ENCODE measurements at places on chromosomes 3 and 15.
A peak's percentile ranks its signal among the peaks of the same experiment; 100 is the strongest.

- DNase-seq, result no peak
These were observed 42.9 kb downstream of the PCSK6 start for GRCh38 chr15:101446518-101447167.

DNA sequence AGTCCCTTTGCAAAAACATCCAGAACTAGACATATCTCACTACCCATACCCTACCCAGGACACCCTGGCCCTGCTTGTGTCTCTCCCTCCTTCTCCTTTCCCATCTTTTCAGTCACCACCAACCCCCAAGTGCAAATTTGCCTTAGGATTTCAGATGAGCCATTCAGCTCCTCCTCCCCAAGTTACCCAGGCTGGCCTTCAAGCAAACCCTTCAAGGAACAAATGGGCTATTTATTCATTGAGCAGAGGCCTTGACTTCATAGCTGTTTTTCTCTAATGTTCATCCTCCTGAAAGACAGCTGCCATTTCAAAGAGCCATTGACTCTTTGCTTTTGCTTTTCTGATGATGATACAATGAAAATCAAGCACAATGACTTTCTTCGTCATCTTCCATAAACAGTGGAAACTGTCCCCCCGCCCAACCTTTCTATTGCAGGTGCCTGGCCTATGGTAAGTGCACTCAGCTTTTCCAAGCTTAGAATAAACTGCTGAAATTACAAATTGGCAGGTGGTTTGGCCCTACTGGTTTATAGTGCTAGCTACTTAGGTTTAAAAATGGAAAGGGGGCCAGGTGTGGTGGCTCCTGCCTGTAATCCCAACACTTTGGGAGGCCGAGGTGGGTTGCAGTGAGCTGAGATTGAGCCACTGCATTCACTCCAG lies 26.1 kb upstream of the KLHL6 start:
- no peak for DNase-seq

DNA sequence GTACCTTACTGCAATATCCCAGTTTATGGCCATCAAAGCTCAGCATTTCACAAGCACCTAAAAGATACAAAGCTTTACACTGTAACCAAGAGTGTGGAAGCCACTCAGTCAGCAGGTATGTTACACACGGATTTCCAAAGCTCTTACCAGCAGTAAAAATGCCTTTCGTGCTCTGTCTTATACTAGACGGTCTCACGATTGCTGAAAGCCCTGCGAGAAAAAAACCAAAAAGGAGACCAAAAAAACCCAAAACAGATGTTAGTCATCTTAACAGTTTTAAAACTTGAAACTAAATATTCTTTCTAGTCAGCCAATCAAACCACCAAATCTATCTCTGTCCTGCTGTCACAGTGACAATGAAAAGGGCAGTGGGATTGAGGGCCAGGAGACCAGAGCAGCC lies 39.0 kb downstream of the TAMM41 start:
- peak; percentile 45 for DNase-seq

DNA sequence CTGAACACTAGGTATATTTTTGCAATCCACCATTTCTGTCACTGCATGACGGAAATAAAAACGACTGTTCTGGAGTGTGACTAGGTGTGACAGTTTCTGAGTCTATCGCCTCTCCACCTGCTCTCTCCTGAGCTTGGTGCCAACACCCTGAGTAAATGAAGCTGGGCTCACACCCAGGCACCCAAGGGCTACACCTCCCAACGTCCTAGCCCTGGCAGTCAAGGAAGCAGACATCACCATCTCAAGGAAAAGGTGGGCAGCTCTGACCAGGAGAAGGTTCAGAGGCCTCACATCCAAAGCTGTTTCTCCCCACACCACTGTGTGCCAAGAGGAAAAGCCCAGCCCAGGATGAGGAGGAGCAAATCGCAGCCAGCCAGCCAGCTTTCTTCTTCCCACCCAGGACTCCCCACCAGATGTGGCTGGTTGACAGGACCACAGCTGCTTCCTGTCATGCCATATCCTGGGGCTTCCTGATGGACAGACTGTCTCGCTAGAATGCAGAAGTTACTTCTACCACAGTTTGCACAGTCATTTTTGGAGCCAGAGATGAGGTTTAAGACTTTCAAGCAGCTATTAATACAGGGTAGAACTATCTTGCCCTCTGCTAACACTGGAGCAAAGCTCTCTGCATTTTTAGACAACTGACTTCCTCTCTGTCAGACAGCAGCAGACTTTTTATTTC lies 3.3 kb downstream of the SCAMP2 start:
- no peak for DNase-seq

DNA sequence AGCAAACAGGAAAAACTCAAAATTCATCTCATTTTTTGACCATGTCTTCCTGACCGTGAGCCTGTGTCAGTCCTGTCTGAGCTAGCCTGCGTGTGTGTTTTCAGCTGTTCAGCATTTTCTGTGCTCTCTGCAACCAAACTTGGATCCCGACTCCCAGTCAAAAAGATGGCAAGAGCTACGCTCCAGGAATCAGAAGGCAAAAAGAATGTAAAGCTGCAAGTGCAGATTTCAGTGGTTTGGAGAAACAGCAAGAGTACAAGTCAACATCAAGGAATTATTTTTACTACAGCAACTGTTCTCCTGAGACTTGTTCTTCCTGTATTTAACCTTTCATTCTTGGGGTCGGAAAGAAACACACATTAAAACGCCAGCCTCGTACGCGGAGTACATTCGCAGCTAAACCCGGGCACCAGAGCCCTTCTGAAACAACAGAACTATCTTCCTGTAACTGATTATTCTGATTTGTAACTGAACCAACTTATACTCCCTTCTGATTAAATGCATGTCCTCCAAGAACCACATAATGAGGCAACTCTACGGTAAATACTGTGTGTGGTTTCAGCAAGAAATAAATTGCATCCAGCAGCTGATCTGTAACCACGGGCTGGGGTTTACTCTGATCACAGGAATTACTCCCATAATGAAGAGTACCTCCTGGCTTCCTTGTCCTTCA lies 107.4 kb downstream of the LRIG1 start:
- DNase-seq, result peak; percentile 88

DNA sequence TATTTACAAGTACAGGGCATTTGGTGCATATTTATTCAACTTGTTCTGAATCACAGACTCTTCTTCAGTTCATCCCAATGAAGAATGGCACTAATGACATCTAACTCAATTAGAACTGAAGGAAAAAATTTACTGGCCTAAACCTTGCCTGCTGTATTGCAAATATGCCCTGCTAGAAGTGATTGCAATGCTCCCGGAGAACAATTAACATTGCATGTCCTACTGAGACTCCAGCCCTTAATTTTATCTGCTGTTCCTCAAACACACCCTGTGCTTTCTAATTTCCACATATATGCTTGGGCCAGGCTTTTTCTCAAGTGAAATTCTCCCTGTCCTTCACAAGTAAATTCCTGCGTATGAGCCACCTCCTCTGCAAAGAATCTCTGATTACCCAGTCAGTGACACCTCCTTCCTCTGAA lies 8.3 kb downstream of the ACKR4 start:
- peak; percentile 30 for DNase-seq

Measured in fibroblast of gingiva (primary cell).